ENCODE measurements at places on chromosomes 1 and 21.
A peak's percentile ranks its signal among the peaks of the same experiment; 100 is the strongest.

GRCh38 chr1:76083189-76083588, 8.6 kb downstream of the ST6GALNAC3 start:
- DNase-seq: no peak

DNA sequence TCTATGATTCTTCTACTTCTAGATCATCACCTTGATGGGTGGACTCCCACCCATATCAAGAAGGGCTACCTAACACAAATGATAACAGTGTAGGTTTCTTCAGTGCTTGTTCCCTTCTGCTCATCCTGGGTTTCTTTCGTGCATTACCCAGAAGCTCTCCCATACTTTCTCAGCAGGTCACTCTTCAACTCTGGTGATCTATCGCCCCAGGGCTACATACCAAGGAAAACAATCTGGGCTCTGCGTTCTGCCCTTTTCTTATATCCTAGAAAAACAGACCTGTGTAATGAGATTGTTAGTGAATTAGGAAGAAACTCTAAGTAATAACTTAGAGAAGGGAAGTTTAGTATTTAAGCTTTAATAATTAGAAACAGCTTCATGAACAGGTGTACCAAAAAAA, 370.6 kb upstream of the SPAG17 start:
- DNase-seq: no peak

GRCh38 chr1:246450611-246451251, 56.3 kb downstream of the SMYD3 start:
- DNase-seq: no peak

- DNase-seq: no peak
These were observed 22.4 kb downstream of the ARMH1 start for GRCh38 chr1:44696789-44697345.

DNA sequence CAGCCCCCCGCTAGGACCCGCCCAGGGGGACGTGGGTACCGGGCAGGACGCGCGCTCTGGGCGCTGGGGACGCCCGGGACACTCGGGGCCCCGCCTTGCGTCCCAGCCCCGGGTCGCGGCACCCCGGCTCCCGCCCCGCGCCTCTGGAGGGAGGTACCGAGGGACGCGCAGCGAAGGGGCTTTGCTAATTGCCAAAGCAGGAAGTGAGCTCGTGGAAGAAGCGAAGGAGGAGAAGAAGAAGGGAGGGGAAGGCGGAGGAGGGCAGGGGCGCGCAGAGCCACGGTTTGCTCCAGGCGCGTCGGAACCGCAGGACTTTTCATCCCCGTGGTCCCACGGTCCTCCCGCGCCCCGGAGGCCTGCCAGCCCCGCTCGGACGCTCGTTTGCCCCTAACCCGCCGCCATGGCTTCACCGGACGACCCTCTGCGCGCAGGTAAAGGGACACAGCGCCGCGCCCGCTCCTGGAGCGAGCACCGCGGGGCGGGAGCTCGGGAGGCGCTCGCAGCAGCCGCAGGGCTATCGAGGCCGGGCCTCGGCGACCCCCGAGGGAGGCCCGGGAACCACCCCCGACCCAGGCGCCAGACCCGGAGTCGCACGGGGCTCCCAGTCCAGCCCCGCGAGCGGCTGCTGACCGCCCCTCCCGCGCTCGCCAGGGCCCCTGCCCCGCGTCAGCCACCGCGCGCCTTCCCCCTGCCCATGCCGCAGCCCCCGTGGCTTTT, 1.3 kb downstream of the EDARADD start:
- peak; percentile 22 for DNase-seq

DNA sequence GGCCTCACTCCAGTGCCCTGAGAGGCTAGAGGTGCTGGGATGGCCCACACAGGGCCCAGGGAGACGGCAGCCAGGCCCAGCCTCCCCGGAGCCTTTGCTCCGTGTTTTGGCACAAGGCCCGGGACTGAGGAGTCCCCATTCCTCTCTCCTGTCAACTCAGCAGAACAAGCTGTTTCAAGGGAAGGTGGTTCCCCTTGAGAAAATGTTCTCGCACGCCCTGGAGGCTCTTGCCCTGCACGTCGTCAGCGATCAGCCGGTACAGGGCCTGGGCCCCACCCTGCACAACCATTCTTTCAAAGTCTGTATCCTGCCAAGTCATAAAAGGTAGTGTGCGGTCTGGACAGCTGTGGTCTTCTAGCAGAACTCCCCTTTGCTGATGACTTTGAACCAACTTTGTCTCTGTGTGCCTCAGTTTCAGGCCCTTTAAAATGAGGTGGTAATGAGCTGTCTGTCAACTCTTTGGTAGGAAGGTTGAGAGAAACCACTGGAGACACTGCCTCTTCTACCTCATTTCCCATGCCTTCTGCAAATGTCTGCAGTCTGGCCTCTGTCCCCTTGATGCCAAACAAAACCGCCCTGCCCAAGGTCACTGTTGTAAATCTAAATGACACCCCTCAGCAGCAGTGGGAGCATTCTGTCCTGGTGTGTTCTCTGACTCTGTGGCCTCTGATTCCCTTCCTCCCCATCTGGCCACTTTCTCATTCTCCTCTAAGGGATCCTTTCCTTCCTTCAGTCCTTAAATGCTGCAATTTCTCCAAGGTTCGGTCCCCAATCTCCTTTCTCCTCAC, 138.6 kb upstream of the JUN start:
- DNase-seq: no peak

- no peak for DNase-seq
These were observed 1.6 kb upstream of the PAQR7 start for GRCh38 chr1:25877155-25877554.

- DNase-seq: peak; percentile 67
These were observed 18.3 kb upstream of the IL6R start for GRCh38 chr1:154386643-154387352.

DNA sequence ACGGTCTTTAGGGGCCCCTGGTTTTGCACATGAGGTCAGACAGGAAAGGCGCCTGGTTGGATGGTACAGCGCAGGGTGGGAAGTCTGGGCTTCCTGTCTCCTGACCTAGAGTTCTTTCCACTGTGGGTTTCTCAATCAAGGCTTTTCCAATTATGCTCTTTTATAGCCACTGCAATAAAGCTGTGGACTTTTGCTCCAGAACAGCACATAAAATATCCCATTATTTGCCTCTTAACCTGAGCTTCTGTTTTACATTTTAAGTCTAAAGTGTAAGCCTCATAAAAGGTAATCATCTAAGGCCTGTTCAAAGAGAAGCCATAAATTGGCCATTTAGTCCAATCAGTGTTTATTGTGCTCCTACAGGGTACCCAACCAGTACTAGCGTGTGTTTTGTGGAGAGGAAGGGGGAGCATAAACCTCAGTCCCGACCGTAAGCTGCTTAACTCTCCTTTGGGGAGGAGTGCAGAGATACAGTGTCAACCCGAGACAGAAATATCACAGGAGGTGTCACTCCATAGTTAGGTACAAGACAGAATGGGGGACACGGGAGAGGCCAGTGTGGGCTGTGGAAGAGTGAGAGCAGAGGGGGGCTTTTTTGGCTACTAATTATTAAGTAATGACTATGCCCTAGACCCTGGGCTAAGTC, 270.0 kb downstream of the TRABD2B start:
- DNase-seq: no peak

GRCh38 chr1:83418558-83418957, 580.4 kb downstream of the TTLL7 start:
- no peak for DNase-seq

DNA sequence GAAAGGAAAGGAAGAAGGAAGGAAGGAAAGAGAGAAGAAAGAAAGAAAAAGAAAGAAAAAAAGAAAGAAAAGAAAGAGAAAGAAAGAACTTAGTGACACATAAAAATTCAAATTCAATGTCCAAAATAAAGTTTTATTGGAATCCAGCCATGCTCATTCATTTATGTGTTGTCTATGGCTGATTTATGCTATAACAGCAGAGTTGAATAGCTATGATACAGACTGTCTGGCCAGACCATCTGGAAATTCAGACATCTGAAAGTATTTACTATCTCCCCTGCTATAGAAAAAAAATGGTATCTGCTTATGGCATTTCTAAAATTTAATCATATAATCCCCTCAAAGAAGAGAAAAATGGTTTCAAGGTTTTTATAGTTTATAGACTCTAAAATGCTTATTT, 79.4 kb upstream of the RRP15 start:
- DNase-seq: no peak

- DNase-seq: no peak
These were observed 264.8 kb downstream of the CAMTA1 start for GRCh38 chr1:7049913-7050625.

- DNase-seq: no peak
These were observed 123.3 kb upstream of the DPYD start for GRCh38 chr1:98044071-98044697.

DNA sequence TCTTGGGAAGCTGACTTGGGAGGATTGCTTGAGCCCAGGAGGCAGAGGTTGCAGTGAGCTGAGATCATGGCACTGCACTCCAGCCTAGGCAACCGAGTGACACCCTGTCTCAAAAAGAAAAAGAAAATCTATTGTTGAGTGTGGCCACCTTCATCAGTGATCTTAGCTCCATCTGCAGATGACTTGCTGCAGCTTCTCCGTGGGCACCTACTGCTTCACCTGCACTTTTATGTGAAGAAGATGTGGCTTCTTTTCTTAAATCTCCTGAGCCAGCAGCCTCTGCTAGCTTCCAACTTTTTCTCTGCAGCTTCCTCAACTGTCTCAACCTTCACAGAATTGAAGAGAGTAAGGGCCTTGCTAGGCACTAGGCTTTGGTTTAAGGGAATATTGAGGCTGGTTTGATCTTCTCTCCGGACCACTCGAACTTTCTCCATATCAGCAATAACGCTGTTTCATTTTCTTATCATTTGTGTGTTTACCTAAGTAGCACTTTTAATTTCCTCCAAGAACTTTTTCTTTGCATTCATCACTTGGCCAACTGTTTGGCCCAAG, 28.0 kb downstream of the AGPAT3 start:
- no peak for DNase-seq

GRCh38 chr1:224500796-224501195, 66.2 kb upstream of the WDR26 start:
- no peak for DNase-seq

GRCh38 chr1:11550664-11551283, 71.8 kb downstream of the DISP3 start:
- no peak for DNase-seq

- DNase-seq: no peak
These were observed 102.8 kb upstream of the F3 start for GRCh38 chr1:94644352-94644751.

- peak; percentile 26 for DNase-seq
These were observed 21.2 kb upstream of the PRKACB start for GRCh38 chr1:84122780-84123382.

- DNase-seq: no peak
These were observed 7.8 kb downstream of the C1orf162 start for GRCh38 chr1:111481387-111482221.

- DNase-seq: no peak
These were observed 100.4 kb downstream of the GALNT2 start for GRCh38 chr1:230167419-230167852.

DNA sequence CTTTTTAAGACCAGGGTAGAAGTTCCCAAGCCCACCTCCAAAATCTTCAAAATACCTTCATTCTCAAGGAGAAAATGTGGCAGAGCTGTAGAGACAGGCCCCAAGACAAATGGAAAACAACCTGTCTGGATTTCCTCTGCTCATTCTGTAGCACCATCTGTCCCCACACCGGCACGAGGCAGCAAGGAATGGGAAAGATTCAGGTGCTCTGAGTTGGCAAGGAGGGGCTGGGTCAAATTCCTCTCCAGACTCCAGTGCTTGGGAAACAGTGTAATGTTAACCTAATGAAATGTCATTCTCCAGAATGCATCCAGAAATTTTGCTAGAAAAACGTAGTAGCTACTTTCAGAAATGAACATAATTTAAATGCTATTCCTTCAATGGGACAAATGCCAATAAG, 9.3 kb downstream of the PABPC4 start:
- DNase-seq: no peak

- DNase-seq: no peak
These were observed 111.3 kb downstream of the HIVEP3 start for GRCh38 chr1:41807390-41807789.

- no peak for DNase-seq
These were observed 245.4 kb downstream of the SMYD3 start for GRCh38 chr1:246261639-246262038.

DNA sequence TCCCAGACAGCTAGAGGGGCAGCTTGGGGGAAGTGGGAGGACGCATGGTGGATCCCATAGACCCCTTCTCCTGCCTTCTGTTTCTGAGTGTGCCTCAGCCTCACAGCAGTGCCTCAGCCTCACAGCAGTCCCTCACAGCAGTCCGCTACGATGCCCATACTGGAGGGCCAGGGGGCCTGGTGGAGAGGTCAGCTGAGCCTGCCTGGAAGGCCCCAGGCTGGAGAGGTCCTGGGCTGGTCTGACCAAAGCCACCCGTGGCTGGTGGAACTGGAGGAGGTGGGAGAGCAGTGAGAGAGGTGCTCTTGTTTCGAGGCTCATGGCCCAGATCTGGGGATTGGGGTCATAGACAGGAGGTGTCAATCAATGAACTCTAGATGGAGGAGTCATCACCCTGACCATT, 16.0 kb upstream of the RSPO1 start:
- no peak for DNase-seq

DNA sequence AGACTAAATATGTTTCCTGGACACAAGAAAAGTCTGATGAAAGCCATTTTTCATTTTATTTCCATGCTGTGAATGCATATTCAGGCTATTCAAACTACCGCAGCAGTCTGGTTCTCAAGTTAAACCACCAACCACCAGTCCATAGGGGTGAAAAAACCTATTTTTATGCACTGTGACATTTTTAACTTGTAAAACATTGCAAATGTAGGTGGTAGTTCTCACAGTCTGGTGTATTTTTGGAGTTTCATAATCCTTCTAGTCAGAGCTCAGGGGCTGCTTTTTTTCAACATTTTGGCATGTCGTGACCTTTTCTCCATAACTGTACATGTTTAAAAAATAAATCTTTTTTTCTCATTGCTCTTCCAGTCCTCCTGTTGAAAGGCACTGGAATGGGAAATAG, 907.6 kb upstream of the ADGRL2 start:
- no peak for DNase-seq

- DNase-seq: no peak
These were observed 29.5 kb downstream of the PLPPR5 start for GRCh38 chr1:98975113-98975512.

Measured in stimulated activated CD8-positive, alpha-beta memory T cell treated with anti-CD3 and anti-CD28 coated beads, Interleukin-7, amount 100 ng/mL, for 24 hours (primary cell).